ENCODE measurements at places on chromosomes 1 and 21.

- no peak for DNase-seq
These were observed 107.1 kb downstream of the NIBAN1 start for GRCh38 chr1:184866991-184867788.

GRCh38 chr1:208207388-208208131 lies 36.6 kb downstream of the PLXNA2 start:
- no peak for DNase-seq

DNA sequence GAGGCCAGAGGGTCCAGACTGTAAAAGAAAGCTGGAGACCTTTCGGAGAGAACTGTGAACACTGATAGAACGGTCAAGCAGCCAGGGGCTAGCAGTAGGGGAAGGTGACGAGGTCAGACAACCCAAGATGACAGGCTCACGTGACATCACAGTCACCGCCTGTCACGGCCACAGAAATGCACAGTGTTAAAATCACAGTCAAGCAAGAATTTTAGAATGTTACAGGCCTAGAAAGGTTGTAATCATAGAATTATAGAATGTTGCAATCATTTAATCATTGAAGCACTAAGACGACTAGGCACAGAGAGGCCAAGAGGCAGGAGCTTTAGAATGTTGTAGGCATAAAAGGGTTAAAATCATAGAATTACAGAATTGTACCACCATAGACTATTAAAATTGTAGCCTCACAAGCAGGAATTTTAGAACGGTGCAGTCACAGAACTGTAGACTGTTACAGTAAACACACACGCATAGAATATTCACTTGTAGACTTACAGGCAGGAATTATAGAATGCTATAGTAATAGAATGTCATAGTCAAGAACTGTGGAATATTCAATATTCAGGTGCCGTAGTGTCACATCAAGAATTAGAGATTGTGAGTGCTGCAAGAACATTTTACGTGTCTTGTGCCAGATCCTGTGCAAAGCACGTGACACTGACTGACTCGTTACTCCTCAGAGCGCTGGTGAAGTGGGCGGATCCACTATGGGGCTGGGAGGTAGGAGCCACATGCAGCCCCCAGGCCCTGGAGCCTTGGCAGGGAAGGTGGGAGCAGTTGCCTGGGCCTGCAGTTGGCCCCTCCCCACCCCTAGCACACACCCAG lies 118.1 kb downstream of the EPHB2 start:
- DNase-seq: no peak

- DNase-seq: no peak
These were observed 19.7 kb upstream of the DYNLT5 start for GRCh38 chr1:66732407-66733166.

DNA sequence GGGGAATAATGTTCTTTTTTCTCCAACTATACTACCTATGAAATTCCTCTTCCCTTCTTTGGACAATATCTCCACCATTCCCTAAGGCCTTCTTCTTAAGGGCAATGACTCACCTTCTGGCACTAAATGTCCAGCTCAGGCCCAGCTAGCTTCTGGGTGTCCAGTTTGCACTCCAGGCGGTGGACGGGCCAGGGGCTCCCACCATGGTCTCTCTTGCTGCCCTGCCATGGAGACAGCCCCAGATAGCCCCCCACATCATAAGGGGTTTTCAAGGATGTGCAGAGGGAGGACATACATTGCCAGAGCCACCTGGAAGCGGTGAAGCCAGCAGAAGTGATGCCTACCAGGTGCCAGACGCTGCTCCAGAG lies 43.8 kb downstream of the C1orf198 start:
- DNase-seq: no peak

DNA sequence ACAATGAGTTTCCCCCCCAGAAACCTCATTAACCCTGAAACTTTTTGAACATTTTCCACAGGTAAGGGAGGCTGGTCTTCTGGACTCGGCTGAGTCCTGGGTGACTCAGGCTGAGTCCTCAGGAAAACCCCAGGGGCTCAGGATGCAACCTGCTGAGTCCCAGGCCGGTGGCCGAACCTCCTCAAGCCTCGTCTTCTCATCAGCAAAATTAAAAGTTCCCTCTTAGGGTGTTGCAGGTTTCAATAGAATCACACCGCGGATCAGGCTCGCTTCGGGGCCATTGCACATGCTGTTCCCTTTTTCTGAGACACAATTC lies 35.0 kb upstream of the GRHL3 start:
- no peak for DNase-seq

DNA sequence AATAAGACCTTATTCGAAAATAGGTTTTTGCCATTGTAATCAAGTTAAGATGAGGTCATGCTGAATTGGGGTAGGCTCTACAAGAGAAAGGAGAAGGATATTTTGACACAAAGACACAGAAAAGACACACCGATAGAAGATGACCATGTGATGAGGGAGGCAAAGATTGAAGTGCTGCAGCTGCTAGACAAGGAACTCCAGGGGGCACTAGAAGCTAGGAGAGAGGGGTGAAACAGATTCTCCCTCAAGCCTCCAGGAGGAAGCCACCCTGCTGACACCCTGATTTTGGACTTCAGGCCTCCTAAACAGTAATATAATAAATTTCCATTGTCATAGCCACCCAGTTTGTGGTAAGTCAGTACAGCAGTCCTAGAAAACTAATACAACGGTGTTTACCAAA lies 506.8 kb upstream of the CAMK1G start:
- DNase-seq: no peak

- no peak for DNase-seq
These were observed 7.4 kb downstream of the IFFO2 start for GRCh38 chr1:18948913-18949685.

Measured in cortex of kidney (tissue), 1 donor.